ENCODE measurements at places on chromosomes 6 and 20.
A peak's percentile ranks its signal among the peaks of the same experiment; 100 is the strongest.

DNA sequence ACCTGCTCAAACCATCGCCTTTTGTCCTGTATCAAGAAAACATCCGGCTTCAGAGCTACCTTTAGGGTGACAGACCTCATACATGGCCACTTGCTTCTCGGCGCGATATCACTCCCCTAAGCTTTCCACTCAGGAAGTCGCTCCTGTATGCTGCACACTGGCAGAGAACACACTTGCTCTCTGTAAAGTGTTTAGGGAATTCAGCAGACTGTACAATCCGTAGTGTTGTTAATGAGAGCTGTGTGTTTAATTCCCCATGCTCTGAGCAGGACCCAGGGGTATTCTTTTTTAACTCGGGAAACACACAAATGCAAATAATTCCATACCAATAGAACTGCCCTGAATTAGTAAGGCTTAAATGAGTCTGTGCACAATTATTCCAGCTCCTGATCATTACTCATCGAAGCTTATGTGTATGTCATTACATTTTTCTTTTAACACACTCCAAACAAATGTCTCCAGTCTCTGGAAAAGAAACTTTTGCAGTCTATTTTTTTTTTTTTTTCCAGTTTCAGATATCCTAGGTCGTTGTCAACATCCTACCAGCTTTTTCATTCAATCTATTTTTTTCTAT lies 338.7 kb upstream of the ARID1B start:
- DNase-seq = no peak

DNA sequence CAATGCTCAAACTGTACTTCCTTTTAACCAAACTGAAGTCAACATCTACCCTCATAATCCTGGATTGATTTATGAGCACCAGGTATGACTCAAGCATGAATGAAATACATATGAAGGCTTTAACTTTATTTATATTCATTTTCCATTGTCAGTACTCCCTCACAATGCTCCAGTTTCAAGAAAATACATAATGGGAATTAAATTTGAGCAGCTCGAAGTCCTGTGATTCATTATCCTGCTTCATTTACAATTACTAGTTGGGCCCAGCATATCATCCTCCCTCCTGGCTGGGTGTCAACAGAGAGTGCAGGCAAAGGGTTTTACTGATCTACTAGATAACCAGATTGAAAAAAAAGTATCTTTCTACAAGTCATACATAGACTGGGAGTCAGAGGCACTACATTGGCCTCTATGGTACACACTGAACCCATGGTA lies 10.1 kb downstream of the SAMHD1 start:
- DNase-seq = peak; percentile 25

- no peak for DNase-seq
These were observed 93.1 kb downstream of the NCR2 start for GRCh38 chr6:41428336-41428995.

DNA sequence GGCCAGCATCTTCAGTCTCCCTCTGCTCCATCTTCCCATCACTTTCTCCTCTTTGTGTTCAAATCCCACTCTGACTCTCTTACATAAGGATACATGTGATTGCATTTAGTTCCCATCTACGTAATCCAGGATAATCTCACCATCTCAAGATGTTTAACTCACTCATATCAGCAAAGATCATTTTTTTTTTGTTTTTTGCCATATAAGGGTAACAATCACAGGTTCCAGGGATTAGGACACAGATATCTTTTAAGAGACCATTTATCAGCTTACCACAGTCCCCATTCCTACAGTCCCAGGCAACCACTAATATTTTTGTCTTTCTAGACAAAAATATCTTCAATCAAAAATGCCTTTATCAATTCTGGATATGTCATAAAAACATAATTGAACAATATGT lies 3.2 kb upstream of the TREML2 start:
- no peak for DNase-seq

DNA sequence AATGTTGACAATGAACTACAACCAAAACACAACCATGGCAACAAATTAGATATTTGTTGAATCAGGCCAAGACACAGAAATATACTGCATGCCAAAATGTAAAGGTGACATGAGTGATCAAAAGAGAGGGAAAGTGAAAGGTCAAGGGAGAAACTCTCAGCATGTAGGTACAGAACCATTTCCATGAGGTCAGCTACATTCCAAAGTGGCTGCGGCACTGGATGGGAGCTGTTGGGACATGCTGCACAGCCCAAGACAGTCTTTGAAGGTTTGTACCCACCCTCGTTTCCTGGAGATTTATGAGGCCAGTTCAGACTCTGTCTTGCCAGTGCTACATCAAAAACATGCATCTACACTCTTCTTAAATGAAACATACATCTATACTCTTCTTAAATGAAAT lies 579.9 kb downstream of the BMP2 start:
- no peak for DNase-seq

DNA sequence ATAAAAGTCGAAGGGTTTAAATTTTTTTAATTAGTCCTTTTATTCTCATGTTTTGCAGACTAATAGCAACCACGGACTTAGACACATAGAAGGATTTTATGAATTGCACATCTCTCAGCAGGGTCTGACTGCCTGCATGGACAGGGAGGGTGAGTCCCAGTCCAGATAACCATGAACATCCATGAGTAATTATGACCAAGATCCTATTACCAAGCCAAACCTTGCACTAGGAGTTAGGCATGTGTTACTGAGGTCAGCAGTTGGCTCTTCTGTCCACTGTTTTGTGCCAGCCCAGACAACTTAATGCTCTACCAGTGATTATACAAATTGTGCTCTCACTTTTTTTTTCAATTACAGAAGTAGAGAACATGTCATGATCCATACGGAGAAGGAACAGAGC lies 211.2 kb downstream of the MAFB start:
- DNase-seq = no peak

GRCh38 chr20:4929686-4930397 lies 71.5 kb downstream of the SLC23A2 start:
- DNase-seq = peak; percentile 23

DNA sequence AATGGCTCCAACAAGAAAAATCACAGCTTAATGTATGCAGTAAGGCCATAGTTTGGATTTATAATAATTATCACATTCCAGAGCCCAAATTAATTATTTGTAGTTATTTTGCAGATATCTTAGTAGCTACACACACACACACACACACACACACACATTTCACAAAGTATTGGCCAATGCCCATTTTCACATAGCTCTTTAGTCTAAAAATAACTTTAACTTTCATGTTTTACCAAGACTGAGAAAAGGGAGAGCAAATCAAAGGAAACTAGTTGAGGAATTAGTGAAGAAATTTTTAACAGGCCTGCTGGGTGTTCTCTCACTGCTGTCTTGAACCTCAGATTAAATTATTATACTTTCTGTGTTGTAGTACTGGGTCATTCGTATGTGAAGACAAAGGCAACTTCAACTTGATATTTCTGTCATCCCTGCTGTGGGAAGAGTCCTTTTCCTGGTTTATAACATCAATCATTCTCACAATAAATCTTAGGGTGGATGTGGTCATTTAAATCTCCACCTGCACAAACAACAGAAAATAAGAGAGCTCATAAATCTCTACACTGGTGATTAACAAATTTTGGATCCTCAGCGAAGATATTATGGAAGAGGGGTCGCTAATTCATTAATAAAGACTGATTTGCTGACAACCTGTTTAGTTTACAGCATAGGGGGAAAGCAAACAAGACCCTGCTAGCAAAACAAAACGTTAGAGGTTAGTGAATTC lies 1.6 kb upstream of the TCF21 start:
- no peak for DNase-seq

DNA sequence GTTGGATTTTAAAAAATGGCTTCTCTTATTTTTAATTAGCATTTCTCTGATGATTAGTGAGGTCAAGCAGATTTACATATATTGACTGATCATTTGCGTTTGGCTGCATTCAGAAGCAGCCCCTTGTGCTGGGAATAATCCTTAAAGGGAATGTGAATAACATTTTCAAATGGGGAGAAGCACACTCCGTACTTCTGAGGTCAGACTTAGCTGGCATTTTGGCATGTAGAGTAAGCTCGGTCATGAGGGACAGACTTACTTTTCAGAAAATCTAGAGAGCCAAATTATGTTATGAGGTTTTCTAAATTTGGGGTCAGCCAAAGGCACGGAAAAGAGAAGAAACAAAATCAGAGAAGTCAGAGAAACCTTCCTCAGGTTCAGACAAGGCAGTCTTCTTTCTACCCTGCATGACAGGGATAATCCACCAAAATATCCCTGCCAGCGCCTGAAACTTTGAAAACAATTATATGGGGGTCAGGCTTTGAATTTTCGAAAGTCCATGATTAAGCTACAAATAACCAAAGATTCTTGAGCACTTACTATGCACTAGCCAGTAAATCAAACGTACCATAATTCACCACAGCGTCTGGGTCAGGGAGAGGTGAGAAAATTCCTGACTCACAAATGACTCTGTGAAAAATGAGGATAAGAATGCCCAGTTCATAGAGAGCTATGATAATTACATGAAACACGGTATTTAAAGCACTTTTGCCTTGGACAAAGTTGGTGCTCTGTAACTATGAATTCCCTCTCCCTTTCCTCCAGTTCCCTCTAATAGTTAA lies 44.9 kb downstream of the ADAT2 start:
- DNase-seq = no peak

DNA sequence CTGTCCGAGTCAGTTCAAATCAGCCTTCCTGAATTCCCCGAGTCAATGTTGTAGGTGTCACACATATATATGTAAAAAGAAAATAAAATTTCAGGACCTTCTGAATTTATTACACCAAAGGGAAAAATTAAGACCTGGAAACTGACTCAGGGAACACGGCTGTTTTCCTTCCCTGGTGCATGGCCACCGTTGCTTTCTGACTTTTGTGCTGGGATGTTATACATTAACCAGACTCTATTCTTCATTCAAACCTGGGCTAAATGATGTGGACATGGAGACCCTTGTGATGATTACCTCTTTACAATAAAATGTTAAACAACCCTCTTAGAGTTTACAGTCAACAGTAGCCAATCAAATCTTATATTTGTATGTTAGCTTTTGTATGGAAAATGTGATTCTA lies 51.4 kb upstream of the PLEKHG1 start:
- DNase-seq = no peak
